ENCODE measurements at places on chromosomes 6 and 20. TPM values are rescaled to one million over a fixed set of nuclear protein-coding genes. Genes with fewer than 3 reads are reported as not detected.

The LY6G6F gene
- total RNA-seq, result not detected

The OPN5 gene
- not detected for total RNA-seq

The SLC26A8 gene
- 0.10 TPM for total RNA-seq

The OVOL2 gene
- total RNA-seq, result 0.15 TPM

The COL21A1 gene
- 2.5 TPM for total RNA-seq

DNA sequence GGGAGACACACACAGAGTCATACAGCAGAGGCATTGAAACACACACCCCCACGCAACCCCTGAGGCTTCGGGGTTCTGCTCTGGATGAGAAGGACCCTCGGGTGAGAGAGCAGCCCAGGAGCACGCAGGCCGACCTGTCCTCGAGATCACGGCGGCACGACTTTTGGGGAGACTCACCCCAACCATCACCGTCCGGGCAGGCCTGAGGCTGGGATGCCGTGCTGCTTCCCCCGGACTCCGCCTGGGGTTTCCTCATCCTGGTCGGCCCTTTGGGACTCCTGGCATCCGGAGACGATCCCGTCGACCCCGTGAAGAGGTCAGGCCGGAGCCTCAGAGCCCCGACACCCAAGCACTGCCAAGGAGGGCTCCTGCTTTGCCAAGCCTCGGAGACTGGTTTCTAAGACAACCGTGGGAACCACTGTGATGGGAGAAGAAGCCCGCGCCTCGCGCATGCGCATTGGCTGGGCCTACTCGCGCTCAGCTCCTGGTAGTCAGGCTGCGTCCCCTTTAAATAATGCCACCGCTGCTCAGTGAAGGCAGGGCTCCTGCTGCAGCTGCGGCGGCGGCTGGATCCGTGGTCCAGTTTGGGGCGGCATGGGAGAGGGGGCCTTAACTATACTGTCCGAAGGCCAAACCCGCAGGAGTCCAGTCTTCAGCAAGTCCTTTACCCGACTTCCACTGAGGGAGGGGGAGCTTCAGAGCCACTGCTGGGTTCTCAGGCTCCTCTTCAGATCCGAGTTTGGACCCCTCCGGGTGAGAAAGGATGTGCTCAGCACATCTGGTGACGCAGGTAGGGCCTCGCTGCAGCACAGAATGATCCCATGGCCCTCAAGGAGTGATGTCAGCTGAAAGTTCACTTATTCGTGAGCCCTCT is 171.4 kb upstream of the ZNF337 start:
- DNase-seq, result peak; percentile 62
- no peaks in the 10 kb centered on the region for H3K27me3 ChIP-seq
- H3K4me1 ChIP-seq, result peaks cover 2% of the 10 kb centered on the region
- H3K4me3 ChIP-seq, result peak overlapping the region; percentile 20
- no peak overlapping the region for H3K27ac ChIP-seq

GRCh38 chr6:68958327-68958726 is 323.2 kb downstream of the ADGRB3 start:
- H3K27me3 ChIP-seq, result no peaks in the 10 kb centered on the region
- no peak for DNase-seq
- H3K36me3 ChIP-seq, result no peaks in the 10 kb centered on the region

DNA sequence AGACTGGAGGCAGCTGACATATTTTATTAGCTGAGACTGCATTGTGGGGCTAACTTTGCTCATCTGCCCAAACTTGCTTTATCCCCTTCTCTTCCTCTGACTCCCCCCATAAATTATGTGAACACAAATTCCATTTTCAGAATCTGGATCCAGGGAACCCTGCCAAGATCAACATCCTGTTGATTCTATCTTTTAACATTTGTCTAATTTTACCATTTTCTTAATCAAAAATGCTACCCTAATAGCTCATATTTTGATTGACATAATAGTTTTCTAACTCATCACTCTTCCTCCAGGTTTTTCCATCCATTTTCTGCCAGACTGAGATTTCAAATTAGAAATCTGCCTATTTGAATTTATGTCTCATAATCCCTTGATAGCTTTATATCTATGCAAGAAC is 184.7 kb upstream of the PRSS16 start:
- H3K27ac ChIP-seq, result no peak overlapping the region
- no peaks in the 10 kb centered on the region for H3K27me3 ChIP-seq
- no peak overlapping the region for H3K4me3 ChIP-seq
- DNase-seq, result no peak
- no peaks in the 10 kb centered on the region for H3K4me1 ChIP-seq

GRCh38 chr6:166939894-166940293 is 16.5 kb downstream of the RNASET2 start:
- H3K4me1 ChIP-seq, result no peaks in the 10 kb centered on the region
- no peaks in the 10 kb centered on the region for H3K36me3 ChIP-seq
- H3K4me3 ChIP-seq, result no peak overlapping the region
- H3K27me3 ChIP-seq, result no peaks in the 10 kb centered on the region
- H3K27ac ChIP-seq, result no peak overlapping the region

DNA sequence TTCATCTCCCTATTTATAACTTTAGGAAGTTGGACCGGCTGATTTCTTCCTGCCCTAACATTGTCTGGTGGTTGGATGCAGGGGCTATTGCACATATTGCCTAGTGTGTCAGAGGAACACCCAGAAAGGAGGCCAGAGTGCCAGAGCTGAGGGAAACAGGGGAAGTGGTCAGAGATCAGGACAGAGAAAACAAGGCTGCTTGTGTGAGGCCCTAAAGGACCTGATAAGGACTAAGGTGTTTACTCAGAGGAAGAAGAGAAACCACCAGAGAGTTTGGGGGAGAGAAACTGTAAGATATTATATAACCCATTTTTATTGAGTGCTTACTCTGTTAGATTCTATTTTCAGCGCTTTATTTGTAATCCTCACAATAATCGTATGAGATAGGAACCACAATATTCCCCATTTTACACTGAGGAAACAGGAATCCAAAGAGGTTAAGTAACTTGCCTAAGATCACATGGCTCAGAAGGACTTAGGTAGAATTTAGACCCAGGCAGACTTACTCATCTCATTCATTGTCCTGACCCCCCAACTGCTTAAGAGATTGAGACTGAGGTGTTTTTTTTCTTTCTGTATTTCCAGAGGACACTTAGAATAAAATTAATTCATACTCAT is 54.0 kb upstream of the REV3L start:
- no peak for DNase-seq
- no peak overlapping the region for H3K27ac ChIP-seq
- H3K4me3 ChIP-seq, result no peak overlapping the region
- H3K4me1 ChIP-seq, result peaks cover 9% of the 10 kb centered on the region

- no peaks in the 10 kb centered on the region for H3K27me3 ChIP-seq
- no peak overlapping the region for H3K27ac ChIP-seq
- no peak overlapping the region for H3K4me3 ChIP-seq
- no peak for DNase-seq
- no peaks in the 10 kb centered on the region for H3K36me3 ChIP-seq
Measured at GRCh38 chr6:37057128-37057471, 51.6 kb downstream of the FGD2 start.

DNA sequence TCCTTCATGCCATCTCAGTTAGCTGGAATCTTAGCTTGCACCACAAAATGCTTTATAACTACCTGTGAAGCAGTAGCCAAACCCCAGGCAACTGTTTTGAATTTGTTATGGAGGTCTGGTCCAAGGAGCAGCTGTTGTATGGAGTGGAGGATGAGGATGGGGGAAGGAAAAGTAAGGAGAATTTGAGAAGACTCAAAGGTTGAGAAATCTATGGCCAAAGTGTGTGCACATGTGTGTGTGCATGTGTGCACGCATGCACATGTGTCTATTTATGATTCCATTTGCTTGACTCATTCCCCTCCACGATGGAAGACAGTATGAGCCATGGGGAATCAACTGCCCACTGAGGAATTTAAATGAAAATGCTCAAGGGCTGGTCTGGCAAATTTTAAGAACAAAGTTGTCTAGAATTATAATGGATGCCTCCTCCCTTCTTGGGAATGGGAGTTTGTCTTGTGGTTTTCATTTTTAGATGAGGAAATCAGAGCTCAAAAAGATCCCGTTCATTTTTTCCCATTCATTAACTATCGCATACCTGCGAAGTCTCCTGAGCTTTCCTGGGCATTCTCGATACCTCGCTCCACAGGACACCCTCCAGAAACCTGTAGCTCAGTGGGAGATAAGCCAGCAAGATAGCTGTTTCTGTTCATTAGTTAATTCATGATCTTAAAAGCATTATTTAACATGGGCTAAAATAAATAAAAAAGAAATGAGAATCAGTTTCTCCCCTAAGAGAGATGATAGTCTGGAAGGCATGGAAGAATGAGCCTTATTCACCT is 152.3 kb upstream of the NEDD9 start:
- H3K27ac ChIP-seq, result no peak overlapping the region
- no peaks in the 10 kb centered on the region for H3K36me3 ChIP-seq
- no peak for DNase-seq
